ENCODE measurements at places on chromosomes 6 and 20.

- no peak for DNase-seq
These were observed 255.3 kb downstream of the CD83 start for GRCh38 chr6:14372734-14373489.

GRCh38 chr20:36352843-36353553 is 46.9 kb downstream of the DLGAP4 start:
- DNase-seq: no peak

DNA sequence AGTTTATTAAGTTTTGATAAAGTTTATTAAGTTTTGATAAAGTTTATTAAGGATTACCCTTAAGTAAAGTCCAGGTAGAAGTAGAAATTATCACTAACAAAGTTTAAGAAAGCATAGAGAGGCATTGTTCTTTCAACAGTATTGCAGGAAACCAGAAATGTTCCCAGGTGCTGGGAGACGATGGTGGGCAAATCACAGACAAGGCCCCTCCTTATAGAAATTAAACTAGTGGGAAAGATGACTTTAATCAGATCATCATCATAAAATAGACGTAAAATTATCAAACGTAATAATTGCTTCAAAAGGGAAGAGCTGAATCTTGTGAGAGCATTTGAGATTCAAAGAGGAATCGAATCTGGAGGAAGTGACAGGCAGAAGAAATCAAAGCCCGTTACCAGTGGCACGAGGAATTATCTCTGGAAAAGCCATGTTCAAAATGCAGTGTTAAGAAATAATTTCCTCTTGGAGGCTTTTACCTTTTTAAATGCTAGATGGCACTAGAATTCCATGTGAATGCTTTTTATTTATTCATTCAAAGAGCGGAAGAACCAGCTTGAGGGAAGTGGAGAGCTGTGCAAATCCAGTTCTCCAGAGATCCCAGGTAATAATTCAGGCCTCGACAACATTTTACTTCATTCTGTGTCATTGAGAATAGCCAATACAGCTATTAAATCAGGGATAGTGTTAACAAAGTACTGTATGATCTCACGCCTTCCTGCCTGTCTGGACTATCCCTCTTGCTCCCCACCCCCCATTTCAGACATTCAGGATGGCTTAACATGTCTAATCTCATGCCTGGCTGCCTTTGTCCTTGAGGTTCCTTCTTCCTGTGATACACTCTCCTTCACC is 1.0 kb upstream of the APMAP start:
- no peak for DNase-seq

DNA sequence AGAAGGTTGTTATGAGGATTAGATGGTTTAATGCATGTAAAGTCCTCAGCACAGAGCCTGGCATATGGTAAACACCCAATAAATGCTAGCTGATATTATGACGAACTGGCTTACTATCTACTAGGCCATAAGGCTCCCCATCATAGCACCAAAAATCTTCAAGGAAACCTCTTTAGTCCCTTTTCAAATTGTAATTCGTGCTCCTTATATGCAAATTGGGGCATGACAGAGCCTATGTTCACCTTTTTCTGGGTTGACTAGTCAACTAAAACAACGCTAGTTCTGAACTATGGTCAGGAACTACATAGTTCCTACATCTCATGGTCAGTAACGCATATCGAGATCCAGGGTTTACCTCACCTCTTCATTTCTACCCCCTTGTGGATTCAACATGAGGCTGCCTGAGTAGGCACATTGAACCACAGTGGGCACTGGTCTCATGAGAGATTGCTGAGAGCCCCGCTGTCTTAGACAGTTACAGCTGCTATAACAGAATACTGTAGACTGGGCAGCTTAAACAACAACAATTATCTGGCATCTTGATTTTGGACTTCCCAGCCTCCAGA is 97.2 kb upstream of the TNFAIP3 start:
- DNase-seq: no peak

GRCh38 chr6:134750669-134751068 is 199.2 kb downstream of the ALDH8A1 start:
- no peak for DNase-seq

DNA sequence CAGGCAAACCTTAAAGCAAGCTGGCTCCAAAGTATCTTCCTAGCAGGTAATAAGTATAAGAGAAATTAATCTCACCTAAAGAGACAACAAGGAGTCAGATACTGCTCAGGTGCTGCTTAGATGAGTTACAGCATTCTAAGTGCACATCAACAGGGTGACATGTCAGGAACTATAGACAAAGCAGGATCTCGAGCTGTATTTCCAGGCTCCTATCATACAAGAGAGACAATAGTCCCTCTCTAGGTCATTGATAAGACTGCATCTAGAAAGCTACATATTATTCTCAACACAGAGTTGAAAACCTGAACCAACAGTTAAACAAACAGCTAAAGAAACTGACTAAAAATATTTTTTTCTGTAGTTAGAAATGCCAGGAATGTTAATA is 3.9 kb downstream of the PTPRK start:
- no peak for DNase-seq

- no peak for DNase-seq
These were observed 75.6 kb upstream of the GNRH2 start for GRCh38 chr20:2967841-2968240.

DNA sequence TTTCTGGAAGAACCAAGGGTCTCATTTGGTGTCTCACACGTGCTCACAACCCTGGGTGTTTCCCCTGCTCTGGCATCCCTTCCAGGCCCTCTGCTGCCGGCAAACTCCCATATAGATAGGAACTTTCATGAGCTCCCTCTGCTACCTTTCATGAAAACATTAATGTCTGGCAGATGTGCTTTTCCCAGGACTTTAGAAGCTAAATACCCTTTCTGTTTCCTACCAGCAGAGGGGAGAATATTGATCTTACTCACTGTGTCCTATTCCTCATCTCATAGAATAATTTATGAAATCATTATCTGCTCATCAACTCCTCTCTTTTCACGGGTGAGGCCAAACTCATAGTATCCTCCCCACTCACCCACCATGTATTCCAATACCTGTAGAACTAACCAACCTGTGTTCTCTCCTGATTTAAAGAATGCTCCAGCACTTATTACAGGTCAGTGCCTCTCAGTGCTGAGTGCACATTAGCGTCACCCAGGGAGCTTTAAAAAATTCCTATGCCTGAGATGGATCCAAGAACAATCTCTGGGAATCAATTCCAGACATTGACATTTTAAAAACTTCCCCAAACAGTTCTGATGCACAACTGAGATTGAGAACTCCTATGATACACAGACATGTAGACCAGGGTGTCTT is 298.5 kb upstream of the JAG1 start:
- no peak for DNase-seq

DNA sequence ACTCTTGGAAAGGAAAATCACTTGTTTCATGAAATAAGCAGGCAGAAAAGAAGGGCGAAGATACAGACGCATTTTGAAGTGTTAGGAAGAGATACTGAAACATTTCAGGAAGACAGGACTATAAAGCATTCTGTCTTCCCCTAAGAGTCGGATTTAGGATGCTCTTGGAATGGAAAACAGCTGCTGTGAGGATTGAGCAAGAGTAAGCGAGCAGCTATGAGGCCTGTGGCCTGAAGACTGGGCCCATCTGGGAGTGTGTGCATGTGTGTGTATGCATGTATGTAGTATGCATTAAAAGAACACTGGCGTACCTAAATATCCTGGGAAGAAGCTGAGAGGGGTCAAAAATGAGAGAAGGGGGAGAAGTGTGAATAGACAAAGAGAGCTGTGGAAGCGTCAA is 83.6 kb downstream of the SIM1 start:
- no peak for DNase-seq
